Fibroblast of gingiva (primary cell): ENCODE measurements at places on chromosomes 4 and X.

GRCh38 chrX:119784747-119785446 is 6.5 kb downstream of the RPL39 start:
- DNase-seq, result no peak

DNA sequence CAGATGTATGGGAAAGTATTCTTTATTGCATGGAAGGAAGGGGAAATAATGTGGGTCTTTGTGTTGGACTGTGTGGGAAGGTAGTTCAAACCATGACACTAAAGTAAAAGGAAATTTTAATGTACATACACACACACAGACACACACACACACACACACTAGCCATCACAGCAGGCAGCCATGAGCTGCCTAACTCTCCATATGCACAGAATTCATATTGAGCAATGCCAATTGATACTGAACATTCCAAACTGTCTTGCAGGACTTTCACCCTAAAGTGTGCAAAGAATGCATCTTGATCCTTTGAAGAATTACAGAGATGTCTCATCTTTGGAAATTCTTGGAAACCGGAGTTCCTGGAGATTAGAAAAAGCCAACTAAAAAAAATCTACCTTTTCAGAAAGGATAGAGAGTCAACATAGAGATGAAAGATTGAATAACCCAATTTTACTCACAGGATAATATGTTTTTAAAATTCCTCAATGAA is 120.6 kb upstream of the MBNL3 start:
- no peak for DNase-seq

- peak; percentile 53 for DNase-seq
Measured at GRCh38 chr4:174697896-174698295, 131.2 kb downstream of the GLRA3 start.

- DNase-seq, result no peak
Measured at GRCh38 chrX:91079342-91080114, 355.1 kb upstream of the PABPC5 start.

- DNase-seq, result no peak
Measured at GRCh38 chr4:37858872-37859271, 32.0 kb upstream of the TBC1D1 start.

DNA sequence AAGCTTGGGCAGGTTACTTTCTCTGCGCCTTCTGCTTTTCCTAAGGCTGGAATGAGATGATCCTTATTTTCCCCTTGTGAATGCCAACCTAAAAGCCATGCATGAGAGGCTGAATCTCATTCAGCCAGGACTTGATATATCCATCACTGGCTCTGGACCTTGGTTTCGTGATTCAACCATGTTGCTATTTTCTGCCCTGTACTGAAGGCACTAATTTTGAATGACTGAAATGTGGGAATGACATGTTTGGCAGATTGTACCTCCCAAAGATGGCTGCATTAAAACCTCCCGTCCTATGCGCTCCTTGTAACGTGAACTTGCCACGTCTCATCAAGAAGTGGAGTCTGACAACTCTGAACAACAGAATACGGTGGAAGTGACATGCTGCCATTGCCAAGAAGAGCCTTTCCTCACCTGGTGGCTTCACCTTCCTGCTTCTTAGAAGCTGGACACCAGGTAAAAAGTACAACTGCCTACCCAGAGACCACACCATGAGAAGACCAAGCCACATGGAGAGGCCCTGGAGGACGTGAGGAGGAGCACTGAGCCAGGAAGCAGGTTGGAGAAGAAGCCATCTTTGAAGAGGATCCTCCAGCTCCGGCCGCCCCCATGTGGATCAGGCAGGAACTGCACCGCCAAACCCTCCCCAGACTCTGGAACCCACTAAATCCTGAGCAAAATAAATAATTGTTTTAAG is 174.5 kb downstream of the NSUN7 start:
- peak; percentile 53 for DNase-seq
